ENCODE measurements at places on chromosomes 7 and 10. TPM values are rescaled to one million over a fixed set of nuclear protein-coding genes. Genes with fewer than 3 reads are reported as not detected.

BLNK gene
- 0.78 TPM for total RNA-seq

CCSER2 gene
- 102 TPM for total RNA-seq

SCIN gene
- 1.6 TPM for total RNA-seq

- DNase-seq = no peak
These were observed 49.0 kb downstream of the CCDC71L start for GRCh38 chr7:106611911-106612310.

DNA sequence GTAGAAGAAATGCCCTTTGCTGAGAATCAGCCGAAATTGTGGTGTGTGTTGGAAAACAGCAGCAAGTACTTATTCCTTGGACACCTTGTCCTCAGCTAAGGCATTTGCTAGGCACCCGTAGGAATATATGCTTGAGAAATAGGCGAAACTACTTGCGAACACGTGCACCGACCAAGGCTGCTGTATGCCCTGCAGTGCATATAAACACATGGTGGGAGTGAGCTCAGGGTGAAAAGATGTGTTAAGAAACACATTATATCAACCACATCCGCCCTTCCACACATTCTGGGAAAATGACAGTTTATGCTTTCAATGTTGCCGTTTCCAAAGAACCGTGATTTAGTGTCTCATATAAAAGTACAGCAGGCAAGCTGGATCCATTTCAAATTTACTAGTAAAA, 199.2 kb downstream of the JCAD start:
- DNase-seq = no peak

- no peak for DNase-seq
These were observed 106.5 kb downstream of the MICALL2 start for GRCh38 chr7:1352656-1353271.

GRCh38 chr10:52609071-52609470, 163.5 kb downstream of the MBL2 start:
- DNase-seq = no peak

DNA sequence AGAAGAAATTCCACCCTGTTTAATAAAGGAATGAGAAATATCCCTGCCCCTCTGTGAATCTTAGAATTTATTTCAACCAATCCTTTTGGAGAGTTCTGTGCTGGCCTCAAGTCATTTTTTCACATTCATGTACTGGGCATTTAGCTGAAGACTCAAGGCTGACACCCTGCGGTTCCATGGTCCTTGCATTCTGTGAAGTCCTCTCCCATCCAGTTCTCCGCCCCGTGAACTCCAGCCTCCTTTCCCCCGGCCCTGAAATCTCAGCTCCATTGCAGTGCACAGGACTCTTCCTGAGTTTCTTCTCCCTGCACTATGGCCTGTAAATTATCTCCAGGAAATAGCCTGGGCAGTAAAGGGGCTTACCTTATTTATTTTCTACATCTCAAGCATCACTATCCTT, 183.0 kb upstream of the KCND2 start:
- no peak for DNase-seq

DNA sequence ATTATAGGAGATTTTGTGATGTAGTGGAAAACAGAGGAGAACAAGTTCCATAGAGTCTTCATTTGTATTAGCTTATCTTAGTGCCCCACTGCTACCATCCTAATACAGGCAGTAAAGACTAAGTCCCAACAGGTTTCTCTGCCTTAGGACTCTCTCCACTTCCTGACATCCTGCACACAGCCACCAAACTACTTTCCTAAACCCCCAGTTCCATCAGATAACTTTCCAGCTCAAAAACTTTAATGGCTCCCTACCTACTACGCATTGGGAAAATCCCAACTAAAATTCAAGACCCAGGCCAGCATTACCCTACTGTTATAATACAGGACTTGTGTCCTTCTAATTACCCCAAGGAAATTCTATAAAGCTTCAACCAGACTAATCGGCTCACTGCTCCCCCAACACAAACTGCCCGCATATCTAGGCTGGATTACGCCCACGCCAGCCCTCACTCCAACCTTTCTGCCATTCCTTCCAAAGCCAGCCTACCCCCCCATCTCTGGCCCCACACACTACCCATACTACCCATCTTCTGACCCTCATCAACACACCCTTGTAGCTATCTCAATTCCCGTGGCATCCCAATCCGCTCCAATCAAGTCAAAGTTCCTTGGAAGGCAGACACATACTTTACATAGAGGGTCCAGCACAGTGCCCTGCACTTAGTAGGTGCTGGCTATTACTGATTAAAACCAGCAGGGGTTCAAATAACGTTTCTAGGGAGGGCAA, 1.4 kb downstream of the IDE start:
- DNase-seq = no peak

Measured in occipital lobe (tissue), 3 donors.